Mesothelial cell of epicardium (in vitro differentiated cells): ENCODE measurements at places on chromosomes 7 and 10.

- no peak for DNase-seq
These were observed 10.4 kb upstream of the STOX1 start for GRCh38 chr10:68816796-68817412.

- peak; percentile 26 for DNase-seq
These were observed 23.4 kb downstream of the ELFN1 start for GRCh38 chr7:1693419-1693990.

DNA sequence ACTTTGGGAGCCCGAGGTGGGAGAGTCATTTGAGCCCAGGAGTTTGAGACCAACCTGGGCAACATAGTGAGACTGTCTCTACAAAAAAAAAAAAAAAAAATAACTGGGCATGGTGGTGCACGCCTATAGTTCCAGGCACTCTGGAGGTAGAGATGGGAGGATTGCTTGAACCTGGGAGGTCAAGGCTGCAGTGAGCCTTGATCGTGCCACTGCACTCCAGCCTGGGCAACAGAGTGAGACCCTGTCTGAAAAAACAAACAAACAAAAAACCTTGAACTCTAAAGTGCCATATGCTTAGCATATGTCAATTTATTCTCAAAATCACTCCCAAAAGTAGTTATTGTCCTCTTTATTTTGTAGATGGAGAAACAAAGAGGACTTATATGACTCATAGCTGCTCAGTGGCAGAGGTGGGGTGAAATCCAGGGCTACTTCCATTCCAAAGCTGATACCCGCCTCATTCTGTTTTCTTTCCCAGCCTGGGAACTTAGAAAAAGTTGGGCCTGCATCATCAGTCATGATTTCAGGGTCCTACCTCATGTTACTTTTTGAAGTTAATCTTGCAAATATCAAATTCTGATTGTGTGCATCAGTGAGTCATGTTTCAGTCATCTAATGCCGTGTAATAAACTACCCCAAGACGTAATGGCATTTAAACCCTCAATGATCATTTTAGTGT lies 13.3 kb downstream of the DHTKD1 start:
- no peak for DNase-seq

DNA sequence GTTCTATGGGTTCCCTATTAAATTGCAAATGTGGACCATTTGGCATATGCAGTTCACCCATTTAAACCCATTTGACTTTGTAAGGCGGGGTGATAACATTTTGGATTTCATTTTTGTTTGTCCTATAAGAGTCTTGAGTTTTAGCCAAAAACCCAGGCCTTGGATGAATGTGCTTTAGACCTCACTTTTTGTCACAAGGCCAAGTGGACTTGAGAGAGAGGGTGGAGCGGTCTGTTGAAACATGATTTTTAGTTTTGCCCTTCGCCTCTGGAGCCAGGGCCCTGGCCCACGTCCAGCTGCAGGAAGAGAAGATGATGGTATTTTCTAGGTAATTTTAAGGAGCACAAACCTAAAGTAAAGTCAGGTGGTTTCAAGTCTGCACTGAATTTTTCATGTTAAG lies 260.1 kb downstream of the SLC25A13 start:
- DNase-seq, result no peak

- DNase-seq, result no peak
These were observed 63.6 kb downstream of the TCERG1L start for GRCh38 chr10:131247873-131248272.

DNA sequence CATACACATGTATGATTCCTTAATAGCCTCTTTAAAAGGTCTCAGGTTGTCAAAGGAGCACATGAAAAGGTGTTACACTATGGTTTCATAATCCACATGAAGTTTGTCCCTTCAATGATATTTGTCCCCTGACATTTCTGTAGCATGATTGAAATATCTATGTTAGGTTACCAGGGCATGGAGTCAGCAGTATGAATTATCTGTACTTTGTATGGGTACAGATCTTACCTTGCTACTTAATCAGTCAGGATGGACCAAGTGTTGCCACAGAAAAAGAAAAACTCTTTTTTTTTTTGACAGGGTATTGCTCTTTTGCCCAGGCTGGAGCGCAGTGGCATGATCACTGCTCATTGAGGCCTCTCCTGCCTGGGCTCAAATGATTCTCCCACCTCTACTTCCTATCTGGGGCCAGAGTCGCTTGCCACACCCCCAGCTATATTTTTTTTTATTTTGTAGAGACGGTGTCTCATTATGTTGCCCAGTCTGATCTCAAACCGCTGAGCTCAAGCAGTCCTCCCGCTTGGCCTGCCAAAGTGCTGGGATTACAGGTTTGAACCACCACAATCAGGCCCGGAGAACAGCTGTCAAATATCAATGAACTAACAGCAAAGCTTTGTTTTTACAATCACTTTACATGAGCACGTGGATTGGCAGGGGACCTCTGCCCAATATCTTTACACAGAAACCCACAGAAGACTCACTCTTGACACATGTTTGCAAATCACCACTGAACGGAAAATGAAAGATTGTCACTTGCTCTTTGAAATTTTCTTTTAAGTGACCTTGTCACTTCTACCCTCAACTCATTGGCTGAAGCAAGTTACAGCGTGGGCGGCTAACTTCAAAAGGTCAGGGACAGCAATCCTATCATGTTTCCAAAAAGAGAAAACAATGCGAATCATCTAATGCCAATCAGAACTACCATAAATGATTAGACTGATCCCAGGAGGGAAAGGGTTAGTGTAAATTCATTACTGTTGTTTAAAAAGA lies 140.2 kb downstream of the PRKG1 start:
- DNase-seq, result no peak

DNA sequence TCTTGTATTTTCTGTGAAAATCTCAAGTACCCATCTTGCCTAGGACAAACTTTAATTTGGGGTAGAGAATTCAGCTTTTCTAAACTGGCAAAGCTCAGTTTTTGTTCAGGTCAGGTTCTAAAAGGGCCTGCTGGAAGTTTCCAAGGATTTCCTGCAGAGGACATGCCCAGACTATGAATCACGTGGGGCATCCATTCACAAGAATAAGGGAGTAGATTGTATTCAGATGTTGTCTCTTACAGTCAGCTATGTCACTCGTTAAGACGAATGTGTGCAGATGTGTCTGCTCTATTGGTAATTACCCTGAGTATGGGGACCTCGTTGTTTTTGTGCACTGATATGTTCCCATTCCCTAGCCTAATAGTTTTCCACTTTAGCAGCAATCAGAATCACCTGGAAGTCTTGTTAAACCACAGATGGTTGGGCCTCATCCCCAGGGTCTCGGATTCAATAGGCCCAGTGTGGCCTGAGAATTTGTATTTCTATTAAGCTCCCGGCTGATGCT lies 81.0 kb upstream of the ITPRID1 start:
- DNase-seq, result no peak

- no peak for DNase-seq
These were observed 83.8 kb downstream of the PDGFA start for GRCh38 chr7:435630-436366.

DNA sequence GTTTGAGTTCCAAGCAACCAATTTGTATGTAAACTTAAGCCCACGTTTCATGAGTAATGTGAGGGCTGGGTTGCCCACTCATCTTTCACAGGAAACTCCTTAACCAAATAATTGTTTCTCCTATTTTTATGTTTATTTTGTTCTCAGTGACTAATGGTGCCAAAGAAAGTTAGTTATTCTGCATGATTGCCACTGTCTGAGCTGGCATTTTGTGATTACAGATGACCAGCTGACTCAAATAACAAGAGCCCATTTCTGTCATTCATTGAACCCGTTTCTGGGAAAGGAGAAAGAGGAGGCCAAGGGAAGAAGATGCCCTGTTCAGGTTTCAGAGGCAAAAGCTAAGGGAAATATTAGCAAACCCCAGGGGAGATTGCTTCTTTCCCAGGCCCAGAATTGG lies 186.9 kb upstream of the MYO3A start:
- no peak for DNase-seq

GRCh38 chr7:11505471-11505985 lies 326.5 kb downstream of the THSD7A start:
- no peak for DNase-seq

DNA sequence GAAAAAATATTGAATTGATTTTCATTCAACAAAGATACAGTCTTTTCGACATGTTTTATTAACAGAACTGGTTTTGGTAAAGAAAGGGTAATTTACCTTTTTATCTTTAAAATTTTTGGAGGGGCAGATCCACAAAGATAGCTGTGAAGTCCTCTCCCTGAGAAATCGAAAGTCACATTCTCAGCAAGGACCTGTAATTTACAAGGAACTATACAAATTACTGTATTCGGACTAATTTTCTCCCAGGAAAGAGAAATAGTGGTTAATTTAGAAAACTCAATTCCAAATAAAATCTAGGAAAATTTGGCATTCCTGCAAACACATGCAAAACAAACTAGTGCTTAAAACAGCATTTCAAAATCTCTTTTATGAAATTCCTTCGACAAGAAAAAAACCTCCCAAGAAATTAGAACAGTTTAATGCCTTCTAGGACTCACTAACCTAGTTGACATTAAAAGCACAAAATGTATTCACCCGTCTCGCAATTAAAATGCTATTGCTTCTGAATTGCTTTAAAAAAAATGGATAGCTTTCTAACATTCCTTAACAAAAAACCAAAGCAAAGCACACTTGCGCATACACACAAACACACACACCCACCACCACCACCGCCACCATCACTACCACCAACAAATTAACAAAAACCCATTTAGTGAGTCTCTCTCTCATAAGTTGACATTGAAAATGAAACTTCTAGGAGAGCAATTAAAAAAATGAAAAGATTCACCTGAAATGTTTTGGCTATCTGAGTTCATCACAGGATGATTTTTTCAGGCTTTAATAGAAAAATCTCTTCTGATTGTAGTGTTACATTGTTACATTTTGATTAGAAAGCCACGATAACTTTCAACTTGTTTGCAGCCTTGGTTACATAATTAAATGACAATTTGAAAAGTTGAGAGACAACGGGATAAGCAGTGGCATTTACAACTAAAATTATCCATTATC lies 4.0 kb upstream of the NKX2-3 start:
- DNase-seq, result no peak

DNA sequence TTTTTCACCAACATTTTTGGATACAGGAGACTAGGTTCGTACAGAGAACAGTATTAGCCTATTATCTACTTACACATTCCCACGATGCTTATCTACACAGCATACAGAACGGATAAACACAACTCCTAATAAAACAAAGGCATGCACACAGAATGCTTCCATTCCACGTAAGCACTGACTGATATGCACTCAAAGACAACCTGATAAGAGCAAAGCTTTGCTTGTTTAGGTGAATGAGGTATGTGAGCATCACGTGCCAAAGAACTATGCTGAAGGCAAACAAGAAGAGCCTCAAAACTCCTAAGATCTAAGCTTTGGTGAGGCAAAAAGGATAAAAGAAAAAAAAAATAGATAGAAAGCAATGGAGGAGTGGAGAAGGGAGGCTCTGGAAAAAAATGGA lies 413.5 kb upstream of the LRRN3 start:
- no peak for DNase-seq

DNA sequence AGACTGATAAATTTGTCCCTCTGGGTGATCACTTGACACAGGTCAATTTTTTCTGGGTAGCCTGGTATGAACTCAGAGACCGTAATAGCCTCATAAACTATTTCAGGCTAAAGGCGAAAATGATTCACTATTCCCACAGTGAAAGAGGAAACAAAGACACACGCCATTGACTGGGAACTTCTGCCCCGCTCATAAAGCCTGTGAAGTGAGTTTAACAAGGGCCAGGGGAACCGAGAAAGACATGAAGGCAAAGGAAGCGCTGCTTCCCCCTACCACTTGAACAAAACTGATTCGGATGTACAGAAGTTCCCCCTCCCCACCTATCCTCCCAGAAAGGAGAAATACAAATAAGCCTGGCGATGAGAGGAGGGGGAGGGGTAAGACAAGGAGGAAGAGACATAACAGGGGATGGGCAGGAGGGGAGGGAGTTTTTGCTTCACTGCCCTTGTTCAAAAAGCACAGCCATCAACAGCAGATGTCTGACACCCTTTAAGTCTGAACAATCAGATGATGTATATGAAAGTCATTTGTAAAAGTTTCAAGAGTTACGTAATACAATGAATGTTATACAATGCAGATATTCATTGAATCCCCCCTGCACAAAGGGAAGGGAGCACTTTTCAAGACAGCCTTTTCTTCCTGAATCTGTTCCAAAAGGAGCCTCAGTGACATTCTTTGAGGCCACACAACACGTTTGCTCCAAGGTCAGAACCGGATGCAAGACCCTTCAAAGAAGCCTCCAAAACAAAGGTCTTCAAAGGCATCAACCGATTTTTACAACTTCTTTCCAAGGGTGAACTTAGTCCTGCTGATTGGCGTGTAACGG lies 734 bp downstream of the ABCB4 start:
- DNase-seq, result no peak

DNA sequence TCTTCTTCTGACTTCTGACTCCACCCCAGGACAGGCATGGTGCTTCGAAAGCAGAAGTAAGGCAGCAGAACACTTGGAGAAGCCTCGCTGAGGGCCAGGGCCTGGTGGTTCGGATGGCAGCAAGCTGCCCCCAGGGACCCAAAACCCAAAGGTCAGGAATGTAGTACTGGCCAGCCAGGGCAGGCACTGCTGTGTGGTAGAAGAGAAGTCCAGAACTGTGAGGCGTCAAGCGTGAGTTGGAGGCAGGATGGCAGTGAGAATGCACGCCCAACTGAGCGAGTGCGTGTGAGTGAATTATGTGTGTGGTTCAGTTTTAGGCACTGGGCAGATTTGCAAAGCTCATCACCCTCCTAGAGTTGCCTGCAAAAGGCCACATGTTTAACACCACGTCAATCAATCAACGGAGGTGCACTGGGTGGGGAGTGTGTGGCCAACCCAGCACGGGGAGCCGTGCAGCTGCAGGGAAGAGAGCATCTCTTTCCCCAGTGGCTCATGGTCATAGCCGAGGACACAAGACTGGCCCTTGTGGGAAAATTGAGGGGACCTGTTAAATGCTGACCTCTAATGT lies 144.3 kb downstream of the KCNMA1 start:
- DNase-seq, result no peak
